Thoracic aorta (tissue), 2 donors: ENCODE measurements at places on chromosomes 6 and 20.
A peak's percentile ranks its signal among the peaks of the same experiment; 100 is the strongest.

- H3K27ac ChIP-seq = peak overlapping the region; percentile 94
- H3K4me3 ChIP-seq = peak overlapping the region; percentile 82
- no peaks in the 10 kb centered on the region for H3K27me3 ChIP-seq
- DNase-seq = no peak
These were observed 767 bp downstream of the AP5S1 start for GRCh38 chr20:3820901-3821727.

DNA sequence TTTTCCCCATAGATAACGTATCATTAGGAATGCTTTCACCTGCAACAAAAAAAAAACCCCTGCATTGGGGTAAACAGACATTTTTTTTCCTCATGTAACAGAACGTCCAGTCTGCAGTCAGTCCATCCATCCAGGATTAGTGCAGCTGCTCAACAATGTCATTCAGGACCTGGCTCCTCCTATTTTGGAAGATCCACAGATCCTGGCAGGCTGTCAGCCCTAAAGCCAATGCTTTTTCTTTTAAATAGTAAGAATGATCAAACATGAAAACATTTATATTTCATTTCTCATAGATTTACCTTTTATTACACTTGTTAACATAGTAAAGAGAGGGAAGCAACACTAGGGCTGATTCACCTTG lies 116.5 kb upstream of the CCDC28A start:
- H3K4me1 ChIP-seq = no peaks in the 10 kb centered on the region
- no peaks in the 10 kb centered on the region for H3K36me3 ChIP-seq
- H3K4me3 ChIP-seq = no peak overlapping the region
- no peak overlapping the region for H3K27ac ChIP-seq
- no peak for DNase-seq
- no peaks in the 10 kb centered on the region for H3K27me3 ChIP-seq

DNA sequence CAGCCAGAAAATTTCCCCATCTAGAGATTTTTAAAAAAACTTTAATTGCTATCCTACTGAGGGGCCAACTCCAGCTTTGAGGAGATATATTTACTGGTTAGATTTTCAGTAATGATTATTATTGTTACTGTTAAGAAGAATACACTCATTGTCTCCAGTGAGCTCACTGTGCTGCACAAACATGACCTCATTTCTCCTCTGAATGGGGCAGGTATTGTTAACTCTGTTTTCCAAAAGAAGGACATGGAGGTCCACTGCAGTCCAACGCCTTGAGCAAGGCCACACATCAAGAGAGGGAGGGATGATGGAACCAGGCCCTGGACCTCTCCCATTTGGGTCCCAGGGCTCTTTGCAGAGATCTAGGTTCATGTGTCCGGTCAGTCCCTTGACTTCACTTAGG lies 13.9 kb upstream of the SCUBE3 start:
- no peaks in the 10 kb centered on the region for H3K4me1 ChIP-seq
- H3K27me3 ChIP-seq = no peaks in the 10 kb centered on the region
- no peaks in the 10 kb centered on the region for H3K36me3 ChIP-seq
- no peak for DNase-seq

- no peak overlapping the region for H3K27ac ChIP-seq
- H3K36me3 ChIP-seq = no peaks in the 10 kb centered on the region
- peaks cover 11% of the 10 kb centered on the region for H3K4me1 ChIP-seq
- DNase-seq = no peak
- no peak overlapping the region for H3K4me3 ChIP-seq
These were observed 21.2 kb upstream of the ASXL1 start for GRCh38 chr20:32336918-32337347.

DNA sequence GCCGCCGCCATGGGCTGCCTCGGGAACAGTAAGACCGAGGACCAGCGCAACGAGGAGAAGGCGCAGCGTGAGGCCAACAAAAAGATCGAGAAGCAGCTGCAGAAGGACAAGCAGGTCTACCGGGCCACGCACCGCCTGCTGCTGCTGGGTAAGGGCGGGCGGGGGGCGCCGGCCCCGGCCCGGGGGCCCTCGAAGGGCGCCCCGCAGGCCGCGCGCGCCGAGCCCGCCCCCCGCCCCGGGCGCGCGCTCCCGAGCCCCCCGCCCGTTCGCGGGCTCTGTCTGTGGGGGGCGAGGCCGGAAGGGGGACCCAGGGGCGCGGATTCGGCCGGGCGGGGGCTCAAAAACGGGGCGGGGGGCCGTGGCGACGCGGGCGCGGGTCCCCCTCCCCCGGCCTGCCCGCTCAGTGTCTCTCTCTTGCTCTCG lies 39.2 kb downstream of the GNAS start:
- peaks cover 30% of the 10 kb centered on the region for H3K4me1 ChIP-seq
- H3K27ac ChIP-seq = peak overlapping the region; percentile 100
- peak overlapping the region; percentile 96 for H3K4me3 ChIP-seq
- no peaks in the 10 kb centered on the region for H3K36me3 ChIP-seq

GRCh38 chr20:49889935-49890333 lies 25.4 kb downstream of the SPATA2 start:
- H3K4me3 ChIP-seq = no peak overlapping the region
- no peak for DNase-seq
- no peaks in the 10 kb centered on the region for H3K27me3 ChIP-seq
- no peak overlapping the region for H3K27ac ChIP-seq
